Chondrocyte (in vitro differentiated cells): ENCODE measurements at places on chromosomes 11 and 22.

DNA sequence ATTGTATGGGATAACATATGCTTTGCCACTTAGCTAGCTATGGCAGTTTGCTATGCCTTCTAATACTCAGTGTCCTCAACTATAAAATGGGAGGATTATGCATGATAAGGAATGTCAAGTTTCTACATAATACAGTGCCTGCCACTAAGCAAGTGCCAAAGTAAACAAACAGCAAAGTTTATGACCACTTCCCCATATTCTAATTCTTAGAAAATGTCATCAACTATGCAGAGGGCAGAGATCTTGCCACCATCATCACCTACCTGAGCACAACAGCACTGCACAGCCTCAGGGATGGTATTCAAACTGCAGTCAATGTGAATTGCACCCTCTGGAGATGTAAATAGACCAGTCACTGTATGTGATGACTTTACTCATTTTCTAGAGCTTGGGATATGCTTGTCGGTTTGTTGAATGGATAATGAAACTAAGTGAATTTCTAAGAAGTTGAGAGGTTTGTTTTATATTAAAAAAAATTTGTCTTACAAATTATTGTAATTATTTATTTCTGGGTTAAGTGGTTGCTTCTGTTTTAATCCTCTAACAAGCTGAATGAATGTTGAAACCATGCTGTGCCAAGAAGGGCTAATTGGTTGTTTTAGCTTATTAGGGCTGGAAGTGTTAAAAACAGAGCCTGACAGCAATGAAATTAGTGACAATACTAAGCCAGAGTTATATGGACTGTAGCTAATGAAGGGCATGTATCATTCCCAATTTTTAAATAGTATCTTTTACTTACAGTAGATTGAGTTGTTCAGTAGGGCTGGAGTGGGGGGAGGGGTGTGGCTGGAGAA, 398.4 kb downstream of the CNTN5 start:
- no peaks in the 10 kb centered on the region for H3K36me3 ChIP-seq
- H3K27ac ChIP-seq, result no peak overlapping the region
- no peak overlapping the region for H3K4me3 ChIP-seq
- H3K4me1 ChIP-seq, result no peaks in the 10 kb centered on the region
- DNase-seq, result no peak

- H3K4me3 ChIP-seq, result no peak overlapping the region
- no peak for DNase-seq
- H3K27ac ChIP-seq, result no peak overlapping the region
- no peaks in the 10 kb centered on the region for H3K36me3 ChIP-seq
These were observed 51.2 kb upstream of the PRR5 start for GRCh38 chr22:44650806-44651205.

- no peak overlapping the region for H3K4me3 ChIP-seq
- peaks cover 51% of the 10 kb centered on the region for H3K4me1 ChIP-seq
- peaks cover 3% of the 10 kb centered on the region for H3K36me3 ChIP-seq
- H3K27ac ChIP-seq, result peak overlapping the region; percentile 76
- no peaks in the 10 kb centered on the region for H3K27me3 ChIP-seq
These were observed 4.2 kb downstream of the API5 start for GRCh38 chr11:43315966-43316365.

DNA sequence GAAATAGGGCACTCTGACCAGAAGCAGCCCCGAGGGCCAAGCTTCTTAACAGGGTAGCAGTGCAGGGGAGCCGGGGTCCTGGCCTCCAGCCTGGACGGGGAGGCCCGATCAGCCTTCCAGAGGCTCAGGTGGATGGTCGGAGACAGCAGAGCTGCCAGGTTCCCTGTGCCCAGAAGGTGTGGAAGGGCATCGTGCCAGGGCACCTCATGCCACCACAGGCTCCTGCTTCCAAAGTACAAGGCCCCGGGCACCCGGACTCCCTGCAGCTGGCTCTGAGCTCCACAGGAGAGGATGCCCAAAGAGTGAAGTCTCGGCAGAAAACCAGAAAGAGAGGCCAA, 14.3 kb downstream of the EHD1 start:
- no peaks in the 10 kb centered on the region for H3K27me3 ChIP-seq
- H3K36me3 ChIP-seq, result peaks cover 8% of the 10 kb centered on the region
- peak overlapping the region; percentile 94 for H3K27ac ChIP-seq
- H3K4me1 ChIP-seq, result peaks cover 72% of the 10 kb centered on the region
- H3K4me3 ChIP-seq, result peak overlapping the region; percentile 16
